ENCODE measurements at places on chromosomes 16 and 17. TPM values are rescaled to one million over a fixed set of nuclear protein-coding genes. Genes with fewer than 3 reads are reported as not detected.

DNA sequence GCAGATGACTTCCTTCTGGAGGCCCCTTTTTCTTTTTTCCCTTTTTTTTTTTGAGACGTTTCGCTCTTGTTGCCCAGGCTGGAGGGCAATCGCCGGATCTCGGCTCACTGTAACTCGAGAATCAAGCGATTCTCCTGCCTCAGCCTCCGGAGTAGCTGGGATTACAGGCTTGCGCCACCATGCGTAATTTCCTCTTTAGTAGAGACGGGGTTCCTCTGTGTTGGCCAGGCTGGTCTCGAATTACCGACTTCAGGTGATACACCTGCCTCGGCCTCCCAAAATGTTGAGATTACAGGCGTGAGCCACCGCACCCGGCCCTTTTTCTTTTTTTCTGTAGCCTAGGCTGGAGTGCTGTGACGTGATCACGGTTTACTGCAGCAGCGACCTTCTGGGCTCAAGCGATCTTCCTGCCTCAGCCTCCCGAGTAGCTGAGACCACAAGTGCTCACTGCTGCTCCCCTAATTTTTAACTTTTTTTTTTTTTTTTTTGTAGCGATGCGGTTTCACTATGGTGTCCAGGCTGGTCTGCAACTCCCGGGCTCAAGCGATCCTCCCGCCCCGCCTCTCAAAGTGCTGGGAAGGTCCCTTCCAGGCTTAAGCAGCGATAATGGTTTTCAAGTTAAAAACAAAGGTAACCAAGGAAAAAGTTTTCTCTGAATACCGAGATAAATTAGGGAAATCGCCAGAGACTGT is 956 bp upstream of the IST1 start:
- H3K4me1 ChIP-seq, result peaks cover 24% of the 10 kb centered on the region
- peak overlapping the region; percentile 92 for H3K4me3 ChIP-seq
- DNase-seq, result no peak
- no peaks in the 10 kb centered on the region for H3K36me3 ChIP-seq
- no peaks in the 10 kb centered on the region for H3K27me3 ChIP-seq

DNA sequence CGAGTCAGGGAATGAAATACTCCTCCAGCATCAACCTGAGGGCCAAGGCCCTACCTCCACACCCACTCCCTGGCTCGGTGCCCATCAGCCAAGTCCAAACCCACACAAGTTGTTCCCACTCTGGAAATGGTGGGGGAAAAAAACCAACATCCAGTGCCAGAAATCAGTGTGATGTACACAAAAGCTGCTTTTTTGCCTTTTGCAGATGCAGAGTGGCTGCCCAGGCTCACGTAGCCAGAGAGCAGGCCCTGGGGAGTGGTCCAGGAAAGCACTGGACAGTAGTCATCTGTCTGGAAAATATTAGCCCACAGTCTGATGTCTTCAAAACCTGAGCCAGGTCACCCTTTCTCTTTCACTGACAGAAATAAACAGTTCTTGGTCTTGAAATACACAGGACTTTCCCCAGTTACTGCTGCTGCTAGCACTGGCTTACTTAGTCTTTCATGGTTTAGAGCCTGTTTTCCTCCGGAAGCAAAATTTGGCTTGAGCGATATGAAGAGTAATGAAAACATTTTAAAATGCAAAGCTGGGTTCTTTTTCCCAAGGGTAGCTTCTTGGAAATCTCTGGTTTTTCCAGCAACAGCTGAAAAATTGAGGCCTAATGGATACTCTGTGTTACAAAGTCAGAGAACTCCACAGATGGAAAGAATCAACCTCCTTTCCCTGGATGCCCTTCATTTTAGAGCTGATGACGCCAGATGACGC is 18.2 kb upstream of the NOS2 start:
- no peak overlapping the region for H3K27ac ChIP-seq
- no peak overlapping the region for H3K4me3 ChIP-seq
- DNase-seq, result no peak
- H3K36me3 ChIP-seq, result peaks cover 2% of the 10 kb centered on the region

- H3K4me1 ChIP-seq, result peaks cover 49% of the 10 kb centered on the region
- H3K4me3 ChIP-seq, result peak overlapping the region; percentile 97
- no peaks in the 10 kb centered on the region for H3K27me3 ChIP-seq
- H3K27ac ChIP-seq, result peak overlapping the region; percentile 95
These were observed 912 bp downstream of the USP22 start for GRCh38 chr17:21041741-21042457.

Gene KRT36
- not detected for total RNA-seq

Gene TERB1
- not detected for total RNA-seq

GRCh38 chr17:67021743-67022450 is 22.5 kb upstream of the CACNG1 start:
- peaks cover 2% of the 10 kb centered on the region for H3K4me1 ChIP-seq
- H3K4me3 ChIP-seq, result no peak overlapping the region
- H3K27me3 ChIP-seq, result no peaks in the 10 kb centered on the region
- no peak overlapping the region for H3K27ac ChIP-seq
- no peaks in the 10 kb centered on the region for H3K36me3 ChIP-seq
- DNase-seq, result no peak

- peaks cover 10% of the 10 kb centered on the region for H3K4me1 ChIP-seq
- no peaks in the 10 kb centered on the region for H3K27me3 ChIP-seq
- no peak overlapping the region for H3K4me3 ChIP-seq
- DNase-seq, result no peak
- no peaks in the 10 kb centered on the region for H3K36me3 ChIP-seq
These were observed 64.1 kb downstream of the RMI2 start for GRCh38 chr16:11409398-11409797.

GRCh38 chr17:65564793-65565192 is 3.3 kb upstream of the AXIN2 start:
- H3K4me1 ChIP-seq, result peaks cover 11% of the 10 kb centered on the region
- H3K36me3 ChIP-seq, result no peaks in the 10 kb centered on the region
- no peak for DNase-seq
- no peak overlapping the region for H3K27ac ChIP-seq
- H3K4me3 ChIP-seq, result no peak overlapping the region

Gene CYGB
- total RNA-seq, result 5.4 TPM

Gene FMNL1
- 0.89 TPM for total RNA-seq

Gene MYOCD
- total RNA-seq, result 11.9 TPM

Gene KRT17
- 183 TPM for total RNA-seq

Gene CSH1
- not detected for total RNA-seq

Gene PRR29
- total RNA-seq, result 0.28 TPM

Gene CDK5R1
- 1.8 TPM for total RNA-seq

DNA sequence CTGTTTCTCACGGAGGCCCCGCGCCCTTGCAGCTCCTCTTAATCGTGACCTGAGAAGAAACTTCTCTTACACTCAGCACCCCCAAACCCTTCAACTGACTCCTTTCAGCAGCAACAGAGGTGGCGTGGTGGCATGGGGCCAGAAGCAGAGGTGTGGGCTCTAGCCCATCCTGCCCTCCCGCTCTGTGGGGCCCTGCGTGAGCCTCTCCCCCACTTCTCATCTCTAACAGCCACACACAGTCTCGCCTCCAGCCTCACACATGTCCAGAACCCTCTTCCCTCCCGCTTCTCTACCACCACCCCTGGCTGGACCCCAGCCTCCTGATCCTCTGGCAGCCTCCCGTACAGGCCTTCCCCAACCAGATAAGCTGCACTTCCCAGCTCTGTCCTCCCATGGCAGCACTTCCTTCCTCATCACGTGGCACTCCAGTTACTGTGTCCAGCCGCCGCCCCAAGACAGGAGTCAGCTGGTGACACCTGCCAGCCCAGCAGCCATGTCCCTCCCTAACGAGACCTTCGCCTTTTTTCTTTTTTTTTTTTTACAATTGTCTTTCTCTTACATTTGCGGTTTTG is 30.5 kb downstream of the NSMCE1 start:
- H3K27ac ChIP-seq, result peak overlapping the region; percentile 75
- H3K27me3 ChIP-seq, result no peaks in the 10 kb centered on the region
- H3K4me1 ChIP-seq, result peaks cover 63% of the 10 kb centered on the region
- H3K4me3 ChIP-seq, result no peak overlapping the region
- DNase-seq, result no peak

GRCh38 chr16:2470603-2471015 is 488 bp upstream of the NTN3 start:
- no peaks in the 10 kb centered on the region for H3K36me3 ChIP-seq
- H3K4me3 ChIP-seq, result peak overlapping the region; percentile 2
- no peak for DNase-seq
- H3K27ac ChIP-seq, result peak overlapping the region; percentile 9
- H3K4me1 ChIP-seq, result peaks cover 25% of the 10 kb centered on the region

DNA sequence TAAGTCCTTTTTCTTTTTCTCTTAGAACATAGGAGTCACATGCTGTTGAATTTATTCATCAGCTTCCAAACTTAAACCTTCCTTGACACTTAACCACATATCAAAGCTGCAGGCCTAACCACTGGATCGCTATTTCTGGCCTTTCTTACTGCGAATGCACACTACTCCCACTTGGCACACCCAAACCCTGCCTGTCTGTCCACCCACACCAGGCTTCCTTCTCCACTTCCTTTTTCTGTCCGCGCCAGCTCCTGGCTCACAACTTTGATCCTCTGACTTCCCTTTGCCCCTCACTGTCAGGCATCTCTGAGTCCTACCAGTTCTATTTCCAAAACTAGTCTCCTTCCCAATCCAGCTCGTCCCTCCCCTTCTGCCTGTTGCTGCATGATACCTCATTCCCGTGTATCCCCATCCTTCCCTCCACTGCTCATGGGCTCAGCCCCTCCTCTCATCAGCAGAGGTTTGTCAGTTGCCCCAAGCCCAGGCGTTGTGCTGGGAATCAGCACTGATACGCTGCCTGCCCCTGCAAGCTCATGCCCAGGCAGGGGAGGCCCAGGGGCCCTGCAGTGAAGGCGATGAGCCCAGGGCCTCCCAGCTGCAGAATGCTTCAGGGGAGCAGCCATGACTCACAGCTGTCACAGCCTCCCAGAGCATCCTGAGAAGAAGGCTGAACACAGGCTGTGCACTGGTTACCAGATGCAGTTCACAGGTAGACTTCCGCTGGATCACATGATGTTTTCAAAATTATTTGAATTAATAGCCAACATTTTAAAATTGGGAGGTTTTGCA is 179.8 kb downstream of the KATNIP start:
- H3K4me1 ChIP-seq, result peaks cover 10% of the 10 kb centered on the region
- no peaks in the 10 kb centered on the region for H3K27me3 ChIP-seq
- no peak overlapping the region for H3K4me3 ChIP-seq
- peak overlapping the region; percentile 1 for H3K27ac ChIP-seq
- peaks cover 5% of the 10 kb centered on the region for H3K36me3 ChIP-seq
- no peak for DNase-seq
